8988T (cell line): ENCODE measurements at places on chromosomes 3 and 15.

GRCh38 chr3:57956119-57956832 is 51.9 kb upstream of the FLNB start:
- no peak for DNase-seq

GRCh38 chr3:81920816-81921215 is 159.4 kb upstream of the GBE1 start:
- DNase-seq = no peak

DNA sequence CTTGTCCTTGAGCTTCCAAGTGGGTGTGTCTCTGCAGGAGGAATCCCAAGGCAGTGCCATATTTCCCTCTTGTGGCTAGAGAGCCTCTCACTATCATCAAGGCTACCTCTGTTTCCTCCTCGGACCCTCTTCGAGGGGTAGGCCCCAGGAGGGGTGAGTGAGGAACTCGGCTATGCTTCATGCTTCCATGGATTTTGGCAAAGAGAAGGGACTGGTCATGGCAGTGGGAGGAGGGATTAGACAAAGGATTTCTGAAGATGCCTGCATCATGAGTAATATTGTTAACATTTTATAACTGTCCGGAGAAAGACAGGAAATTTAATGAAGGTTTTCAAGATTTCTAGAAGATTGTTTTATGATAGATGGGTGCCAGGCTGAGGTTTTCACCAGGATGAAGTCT is 241.5 kb downstream of the CLSTN2 start:
- no peak for DNase-seq

DNA sequence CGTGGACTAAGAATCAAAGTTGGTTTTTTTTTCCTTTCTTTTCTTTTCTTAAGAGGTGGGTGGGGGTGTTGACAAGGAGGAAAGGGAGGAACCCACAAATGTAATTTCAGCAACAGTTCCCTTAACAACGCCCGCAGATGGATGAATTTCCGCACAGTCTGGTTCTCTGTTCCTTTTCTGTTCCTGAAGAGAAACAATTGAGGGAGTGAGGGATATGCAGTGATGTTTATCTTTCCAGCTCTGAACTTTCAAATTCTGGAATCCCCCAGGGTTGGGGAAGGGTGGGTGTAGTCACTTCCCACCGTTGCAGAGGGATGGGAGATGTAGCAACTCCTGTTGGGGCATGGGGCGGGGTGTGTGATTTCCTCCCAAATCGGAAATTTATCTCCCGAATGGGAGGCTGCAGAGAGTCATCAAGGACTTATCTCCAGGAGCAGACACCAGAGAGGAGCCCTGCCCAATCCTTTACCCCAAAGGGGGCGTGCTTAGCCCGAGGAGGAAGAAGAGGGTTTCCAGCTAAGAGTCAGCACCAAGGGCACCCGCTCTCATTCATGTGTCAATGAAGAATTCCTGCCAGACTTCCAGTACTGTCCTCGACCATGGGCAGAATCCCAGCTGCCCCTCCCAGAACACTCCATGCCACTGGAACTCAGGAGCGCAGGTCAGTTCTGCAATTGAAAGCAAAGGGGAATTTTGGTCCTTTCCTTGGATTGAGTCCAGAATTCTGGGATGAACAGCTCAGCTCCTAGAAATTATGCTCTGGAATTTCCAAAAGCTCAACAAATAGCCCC is 35.0 kb upstream of the CFAP161 start:
- DNase-seq = no peak

DNA sequence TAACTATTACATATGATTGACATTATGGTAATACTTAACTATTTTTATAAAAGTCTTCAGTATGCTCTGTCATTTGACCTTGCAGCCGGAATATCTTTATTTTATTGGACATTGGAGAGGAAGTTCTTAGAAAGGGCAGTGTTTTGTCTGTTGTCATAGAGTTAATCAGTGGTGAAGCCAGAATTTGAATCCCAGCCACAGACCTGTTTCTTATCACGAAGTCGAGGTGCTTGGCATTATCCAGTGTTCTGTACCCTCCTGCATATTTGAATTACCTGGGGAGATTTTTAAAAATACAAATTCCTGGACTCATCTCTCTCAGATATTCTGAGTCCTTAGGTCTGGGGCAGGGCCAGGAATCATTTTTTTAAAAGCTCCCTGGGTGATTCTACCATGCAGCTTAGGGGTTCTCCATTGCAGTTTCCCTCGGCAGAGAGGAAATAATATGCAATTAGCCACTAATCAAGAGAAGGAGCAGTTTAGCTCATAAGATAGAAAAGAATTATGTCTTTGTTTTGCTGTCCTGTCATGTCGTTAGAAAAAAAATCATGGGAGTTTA is 195.6 kb upstream of the CFAP20DC start:
- no peak for DNase-seq

DNA sequence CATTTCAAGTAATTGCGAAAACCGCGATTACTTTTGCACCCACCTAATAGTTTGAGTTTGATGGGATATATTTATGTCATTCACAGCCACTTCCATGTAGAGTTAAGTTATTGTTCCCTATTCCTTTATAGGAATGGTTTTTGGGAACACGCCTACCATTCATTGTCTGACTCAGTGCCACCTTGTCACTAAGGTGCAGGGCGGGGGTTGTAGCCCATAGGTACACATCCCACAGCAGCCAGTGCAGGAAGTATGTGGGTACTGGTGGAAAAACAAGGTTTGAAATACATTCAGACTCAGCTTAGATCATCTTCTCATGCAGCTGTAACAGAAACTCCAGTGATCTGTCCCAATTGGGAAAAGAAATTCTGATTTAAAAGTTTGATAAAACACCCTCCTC is 48.2 kb upstream of the CFAP161 start:
- DNase-seq = no peak
